ENCODE measurements at places on chromosomes 7 and 10. TPM values are rescaled to one million over a fixed set of nuclear protein-coding genes. Genes with fewer than 3 reads are reported as not detected.

ASZ1 gene
- not detected for total RNA-seq

CLEC5A gene
- not detected for total RNA-seq

PRSS58 gene
- not detected for total RNA-seq

- no peak for DNase-seq
Observed at GRCh38 chr10:5292196-5292735, 72.5 kb upstream of the UCN3 start.

DNA sequence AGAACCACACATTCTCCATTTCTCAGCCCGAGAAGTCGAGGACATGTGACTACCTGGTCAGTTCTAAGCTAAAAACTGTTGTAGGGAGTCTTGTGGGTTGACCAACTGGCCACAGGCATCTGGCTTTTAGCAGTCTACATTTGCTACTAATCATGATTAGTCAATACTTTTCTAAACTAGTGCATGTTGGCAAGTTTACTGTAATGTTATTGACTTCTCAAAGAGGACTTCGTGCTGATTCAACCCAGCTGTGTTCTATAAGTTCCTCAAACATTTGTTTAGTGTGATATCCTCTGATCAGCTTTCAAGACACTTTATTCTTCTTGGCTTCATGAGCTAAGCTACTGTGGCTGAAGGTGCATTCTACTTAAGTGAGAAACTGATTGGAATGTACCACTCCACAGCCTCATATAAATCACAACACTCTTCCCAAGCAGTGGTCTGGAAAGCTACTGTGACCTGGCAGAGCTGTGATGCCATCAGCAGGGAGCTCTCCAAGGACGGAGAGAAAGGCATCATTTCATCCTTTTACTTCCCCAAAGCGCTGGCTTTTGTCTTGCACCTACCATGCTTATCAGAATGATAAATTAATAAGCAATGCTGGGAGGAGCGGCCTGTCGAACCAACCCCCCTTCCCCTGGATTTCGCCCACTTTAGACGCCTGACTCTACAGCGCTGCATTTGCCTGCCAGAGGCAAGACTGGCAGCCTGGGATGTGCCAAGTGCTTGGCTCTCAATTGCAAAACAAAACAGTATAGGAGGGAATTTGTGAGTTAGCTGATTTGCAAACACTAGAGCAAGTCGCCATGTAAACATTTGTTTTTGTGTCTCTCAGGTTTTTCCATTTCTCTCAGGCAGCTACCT, 206.7 kb upstream of the PLXNA4 start:
- no peak for DNase-seq

PAX2 gene
- total RNA-seq = under 0.01 TPM

DNA sequence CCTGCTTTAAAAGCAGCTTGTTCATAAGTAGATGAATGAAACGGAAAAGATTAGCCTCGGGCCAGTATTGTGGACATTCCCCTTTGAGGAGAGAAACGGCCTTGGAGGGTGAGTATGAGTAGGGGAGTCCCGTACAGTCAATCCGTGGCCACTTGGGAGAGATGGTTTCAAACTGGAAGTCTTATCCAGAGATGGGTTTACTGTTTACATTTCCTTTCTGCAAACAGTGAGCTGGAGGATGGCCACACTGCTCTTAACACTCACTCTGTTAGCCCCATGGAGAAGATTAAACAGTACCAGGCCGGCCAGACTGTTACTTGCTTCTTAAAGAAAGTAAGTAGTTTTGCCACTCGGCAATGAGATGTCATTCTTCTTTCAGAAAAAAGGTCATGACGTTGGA, 20.3 kb downstream of the CALHM2 start:
- DNase-seq = no peak

- no peak for DNase-seq
Observed at GRCh38 chr7:125169088-125169487, 239.5 kb upstream of the POT1 start.

DNA sequence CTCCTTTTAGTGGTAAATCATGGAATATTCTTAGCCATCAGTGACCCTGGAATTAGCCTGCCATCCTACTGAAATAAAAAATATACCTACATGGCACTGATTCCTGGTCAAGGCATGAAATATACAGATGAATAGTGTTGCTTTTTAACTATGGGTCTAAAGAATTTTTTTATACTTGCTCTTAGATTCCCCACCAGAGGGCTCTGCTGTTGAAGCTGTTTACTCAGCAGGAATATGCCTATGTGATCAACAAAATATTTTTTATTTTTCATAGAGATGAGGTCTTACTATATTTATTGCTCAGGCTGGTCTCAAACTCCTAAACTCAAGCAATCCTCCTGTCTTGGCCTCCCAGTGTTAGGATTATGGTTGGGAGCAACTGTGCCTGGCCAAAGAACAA, 13.5 kb downstream of the ZC3HC1 start:
- no peak for DNase-seq

GIMAP7 gene
- 22.1 TPM for total RNA-seq

- no peak for DNase-seq
Observed at GRCh38 chr7:157523371-157523765, 186.6 kb downstream of the DNAJB6 start.

DNA sequence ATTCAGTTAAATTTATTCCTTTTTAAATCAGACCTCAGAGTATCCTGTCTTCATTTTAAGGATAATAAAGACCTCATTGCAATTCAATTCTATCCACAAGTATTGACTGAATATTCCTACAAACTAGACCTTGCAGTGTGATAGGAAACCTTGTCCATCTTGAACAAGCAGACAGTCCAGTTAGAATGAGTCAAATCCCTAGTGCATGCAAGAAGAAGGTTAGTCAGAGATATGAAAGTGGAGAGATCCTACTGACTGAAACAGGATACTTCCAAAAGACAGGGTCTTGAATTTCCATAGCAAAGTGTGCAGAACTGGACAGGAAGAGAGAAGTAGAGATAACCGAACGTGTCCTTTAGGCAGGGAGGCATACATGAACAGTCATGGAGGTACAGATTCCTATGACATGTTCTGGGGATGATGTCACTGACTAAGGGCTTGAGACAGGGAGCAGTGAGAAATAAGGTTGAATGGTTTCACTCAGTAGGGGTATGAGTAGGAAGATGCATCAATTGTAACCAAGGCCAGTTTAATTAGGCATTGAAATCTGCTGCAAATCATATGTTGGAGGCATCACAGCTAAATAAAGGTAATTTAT, 45.2 kb downstream of the PPP1R3A start:
- no peak for DNase-seq

PSD gene
- 6.3 TPM for total RNA-seq

DNA sequence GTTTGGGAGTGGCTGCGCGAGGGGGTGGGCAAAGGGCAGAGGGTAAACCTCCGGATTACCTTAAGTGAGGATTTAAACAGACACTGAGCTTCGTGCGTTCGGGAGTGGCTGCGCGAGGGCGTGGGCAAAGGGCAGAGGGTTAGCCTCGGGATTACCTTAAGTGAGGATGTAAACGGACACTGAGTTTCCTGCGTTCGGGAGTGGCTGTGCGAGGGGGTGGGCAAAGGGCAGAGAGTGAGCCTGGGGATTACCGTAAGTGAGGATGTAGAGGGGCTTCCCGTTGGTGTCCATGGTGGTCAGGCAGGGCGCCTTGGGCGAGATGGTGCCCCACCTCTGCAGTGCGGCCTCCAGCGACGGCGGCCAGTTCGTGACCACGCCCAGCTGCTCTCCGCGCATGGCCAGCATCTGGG, 275.8 kb downstream of the DIP2C start:
- DNase-seq = no peak

GRCh38 chr7:68125168-68125567, 1128.5 kb downstream of the TYW1 start:
- DNase-seq = no peak

GRCh38 chr10:7239312-7239985, 171.4 kb downstream of the SFMBT2 start:
- no peak for DNase-seq

- DNase-seq = no peak
Observed at GRCh38 chr7:37234334-37234733, 214.3 kb downstream of the ELMO1 start.

ADAM12 gene
- 8.6 TPM for total RNA-seq

SPDYE6 gene
- total RNA-seq = not detected

INTS1 gene
- total RNA-seq = 27.5 TPM

- DNase-seq = no peak
Observed at GRCh38 chr7:70574314-70574834, 557.6 kb upstream of the GALNT17 start.

- DNase-seq = no peak
Observed at GRCh38 chr7:133079296-133079695, 2.6 kb downstream of the CHCHD3 start.

DNA sequence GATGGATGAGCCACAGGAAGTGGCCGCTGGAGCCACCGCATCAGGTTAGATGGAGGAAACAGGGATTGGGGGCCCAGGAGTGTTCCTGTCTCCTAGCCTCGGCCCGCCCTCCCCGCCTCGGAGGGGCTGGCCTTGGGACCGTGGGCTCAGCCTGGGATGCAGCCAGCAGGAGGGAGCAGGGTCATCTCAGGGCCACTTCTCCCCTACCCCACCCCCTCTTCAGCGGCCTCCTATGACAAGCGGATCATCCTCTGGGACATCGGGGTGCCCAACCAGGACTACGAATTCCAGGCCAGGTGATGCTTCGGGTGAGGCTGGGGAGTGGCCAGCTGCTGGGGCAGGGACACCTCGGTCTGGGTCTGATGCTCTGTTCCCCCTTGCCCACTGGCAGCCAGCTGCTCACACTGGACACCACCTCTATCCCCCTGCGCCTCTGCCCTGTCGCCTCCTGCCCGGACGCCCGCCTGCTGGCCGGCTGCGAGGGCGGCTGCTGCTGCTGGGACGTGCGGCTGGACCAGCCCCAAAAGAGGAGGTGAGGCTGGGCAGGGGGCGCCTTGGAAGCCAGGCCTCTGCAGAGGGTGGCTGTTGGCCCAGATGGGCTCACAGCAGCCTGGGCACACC, 4.7 kb downstream of the LRWD1 start:
- no peak for DNase-seq

DNA sequence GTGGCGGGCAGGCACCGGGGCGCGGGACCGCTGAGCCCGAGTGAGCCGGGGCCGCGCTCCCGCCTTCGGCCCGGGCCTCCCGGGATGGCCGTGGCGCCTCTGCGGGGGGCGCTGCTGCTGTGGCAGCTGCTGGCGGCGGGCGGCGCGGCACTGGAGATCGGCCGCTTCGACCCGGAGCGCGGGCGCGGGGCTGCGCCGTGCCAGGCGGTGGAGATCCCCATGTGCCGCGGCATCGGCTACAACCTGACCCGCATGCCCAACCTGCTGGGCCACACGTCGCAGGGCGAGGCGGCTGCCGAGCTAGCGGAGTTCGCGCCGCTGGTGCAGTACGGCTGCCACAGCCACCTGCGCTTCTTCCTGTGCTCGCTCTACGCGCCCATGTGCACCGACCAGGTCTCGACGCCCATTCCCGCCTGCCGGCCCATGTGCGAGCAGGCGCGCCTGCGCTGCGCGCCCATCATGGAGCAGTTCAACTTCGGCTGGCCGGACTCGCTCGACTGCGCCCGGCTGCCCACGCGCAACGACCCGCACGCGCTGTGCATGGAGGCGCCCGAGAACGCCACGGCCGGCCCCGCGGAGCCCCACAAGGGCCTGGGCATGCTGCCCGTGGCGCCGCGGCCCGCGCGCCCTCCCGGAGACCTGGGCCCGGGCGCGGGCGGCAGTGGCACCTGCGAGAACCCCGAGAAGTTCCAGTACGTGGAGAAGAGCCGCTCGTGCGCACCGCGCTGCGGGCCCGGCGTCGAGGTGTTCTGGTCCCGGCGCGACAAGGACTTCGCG, 534 bp downstream of the FZD9 start:
- no peak for DNase-seq

DNA sequence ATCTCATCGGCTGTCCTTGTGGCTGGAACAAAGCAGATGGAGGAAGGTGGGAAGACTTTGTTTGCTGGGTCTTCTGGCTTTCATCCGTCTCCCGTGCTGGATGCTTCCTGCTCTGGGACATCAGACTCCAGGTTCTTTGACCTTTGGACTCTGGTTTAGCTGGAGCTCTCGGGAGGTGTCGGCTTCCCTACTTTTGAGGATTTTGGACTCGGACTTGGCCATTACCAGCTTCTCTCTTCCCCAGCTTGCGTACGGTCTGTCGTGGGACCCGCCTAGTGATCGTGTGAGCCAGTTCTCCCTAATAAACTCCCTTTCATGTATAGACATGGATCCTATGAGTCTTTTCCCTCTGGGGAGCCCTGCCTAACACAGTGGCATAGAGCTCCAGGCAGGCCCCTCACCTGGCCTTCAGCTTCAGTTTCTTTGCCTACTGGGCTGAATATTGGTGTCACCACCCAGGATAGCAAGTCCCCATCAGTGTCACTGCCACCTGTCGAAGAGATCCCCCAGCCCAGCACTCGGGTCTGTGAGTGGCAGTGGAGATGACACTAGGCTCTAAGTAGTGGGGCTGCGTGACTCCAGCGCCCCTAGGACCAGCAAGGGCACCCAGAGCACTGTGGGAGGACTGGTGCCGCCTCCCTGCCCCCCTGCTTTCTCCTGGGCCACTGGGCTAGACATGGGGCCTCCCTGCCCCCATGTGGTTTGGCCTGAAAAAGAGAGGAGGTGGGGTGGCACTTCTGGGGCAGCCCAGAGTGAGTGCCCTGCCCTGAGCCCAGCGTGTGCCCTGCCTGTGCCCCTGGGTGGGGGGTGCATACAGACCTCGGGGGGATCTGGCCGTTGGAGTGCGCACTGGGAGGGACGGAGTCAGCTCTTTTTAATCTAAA, 135.6 kb downstream of the LHPP start:
- no peak for DNase-seq

LIPM gene
- total RNA-seq = not detected

GRCh38 chr10:14653271-14654161, 121.2 kb downstream of the FAM107B start:
- peak; percentile 60 for DNase-seq

DNA sequence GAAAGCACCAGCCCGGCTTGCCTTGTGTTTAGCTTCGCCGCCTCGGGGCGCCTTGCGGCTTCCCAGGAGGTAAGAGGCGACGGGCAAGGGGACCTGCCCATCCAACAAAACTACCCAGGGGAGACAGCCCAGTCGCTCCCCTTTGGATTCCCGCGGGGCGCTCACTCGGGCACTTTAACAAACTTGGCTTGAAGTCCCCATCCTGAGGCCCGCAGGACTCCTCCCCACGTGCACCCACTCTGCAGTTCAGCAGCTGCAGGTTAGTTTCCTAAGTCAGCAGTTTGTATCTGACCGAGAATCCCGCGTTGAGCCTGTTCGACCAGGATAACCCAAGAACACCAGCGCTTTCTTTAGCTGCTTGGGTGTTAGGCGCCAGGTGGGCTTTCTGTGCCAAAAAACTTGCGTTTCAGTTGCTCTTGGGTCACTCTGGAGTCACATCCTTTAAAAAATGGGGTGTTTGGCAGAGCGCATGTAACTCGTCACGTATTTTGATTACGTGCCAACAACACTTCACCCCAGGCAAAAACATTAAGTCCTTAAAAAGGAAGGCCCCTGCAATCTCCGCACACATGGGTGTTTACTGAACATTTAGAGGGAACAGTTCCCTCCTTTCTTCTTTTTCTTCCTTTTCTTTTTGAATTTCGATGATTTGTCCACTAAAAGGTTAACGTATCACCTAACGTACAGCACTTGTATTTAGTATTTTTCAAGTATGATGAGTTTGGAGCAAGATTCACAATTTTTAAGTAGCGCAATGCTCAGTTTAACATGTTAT, 876 bp downstream of the DNAH11 start:
- DNase-seq = no peak

RSPH10B gene
- 0.15 TPM for total RNA-seq

- no peak for DNase-seq
Observed at GRCh38 chr7:155948845-155949244, 136.6 kb upstream of the SHH start.

- no peak for DNase-seq
Observed at GRCh38 chr10:11602919-11603523, 8.4 kb downstream of the USP6NL start.

REPIN1 gene
- 43.7 TPM for total RNA-seq
